ENCODE measurements at places on chromosomes 2 and 18.

GRCh38 chr2:94861308-94862152, 9.7 kb upstream of the TEKT4 start:
- DNase-seq: peak; percentile 6

DNA sequence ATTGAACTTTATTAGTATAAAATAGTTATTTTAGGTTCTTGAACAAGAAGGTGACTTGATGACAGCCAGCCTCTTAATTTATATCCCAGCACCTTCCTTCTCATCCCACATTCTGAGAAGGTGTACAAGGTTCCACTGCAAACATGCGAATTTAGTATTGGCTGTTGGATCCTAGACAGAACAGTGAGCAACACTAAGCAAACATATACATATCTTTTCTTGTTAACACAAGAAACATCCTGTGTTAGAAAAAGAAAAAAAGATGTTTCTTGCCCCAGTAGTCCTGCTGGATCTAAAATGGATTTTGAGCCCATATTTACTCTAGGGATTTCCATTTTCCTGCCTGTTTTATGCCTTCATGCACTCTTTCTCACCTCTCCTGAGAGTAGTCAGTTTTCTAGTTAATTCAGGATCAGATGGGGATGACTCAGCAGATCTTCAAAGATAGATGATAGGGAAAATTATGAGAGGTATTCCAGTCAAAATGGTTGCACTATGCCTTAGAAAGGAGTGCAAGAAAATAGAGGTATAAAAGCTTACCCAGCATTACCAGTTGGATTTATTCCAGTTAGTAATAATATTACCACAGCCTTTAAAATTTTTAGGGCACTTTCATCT, 336.5 kb downstream of the MEIS1 start:
- DNase-seq: no peak

DNA sequence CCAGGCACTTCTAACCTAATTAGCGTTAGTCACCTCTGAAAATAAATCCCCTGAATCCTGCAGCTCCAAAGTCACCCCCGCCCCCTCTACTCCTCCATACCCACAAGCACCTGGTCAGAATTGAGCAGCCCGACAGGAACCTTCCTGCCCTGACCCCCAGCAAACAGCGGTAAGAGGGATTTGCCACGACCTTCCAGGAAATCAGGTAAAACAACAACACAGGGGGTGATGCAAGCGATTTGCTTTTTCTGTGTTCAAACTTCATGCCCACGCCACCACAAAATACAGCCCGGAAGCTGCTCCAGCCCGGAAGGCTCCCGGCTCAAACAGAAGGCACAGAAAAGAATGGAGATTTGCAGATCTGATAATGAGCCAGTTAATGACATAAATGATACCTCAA, 367.1 kb downstream of the GPD2 start:
- peak; percentile 90 for DNase-seq

DNA sequence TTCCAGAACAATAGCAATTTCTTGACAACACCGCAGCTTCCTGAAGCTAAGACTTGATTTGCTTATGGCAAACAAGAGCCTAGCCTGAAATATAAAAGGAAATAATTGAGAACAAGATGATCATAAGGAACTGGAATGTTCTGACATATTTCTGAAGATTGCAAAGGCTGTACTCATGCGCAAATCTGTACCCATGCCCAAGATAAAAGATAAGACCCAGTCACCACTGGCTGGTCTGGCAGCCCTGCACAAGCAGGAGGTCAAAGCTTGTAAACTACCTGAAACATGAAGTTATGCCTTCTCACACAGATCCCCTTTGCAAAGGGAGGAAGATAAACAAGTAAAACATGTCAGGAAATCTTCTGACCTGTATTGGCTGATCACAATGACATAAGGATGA, 160.8 kb upstream of the GYPC start:
- no peak for DNase-seq

- no peak for DNase-seq
Measured at GRCh38 chr2:10847008-10847407, 34.4 kb upstream of the PDIA6 start.

All from NCI-H82 (cell line).